ENCODE measurements at places on chromosomes 3 and 15.

DNA sequence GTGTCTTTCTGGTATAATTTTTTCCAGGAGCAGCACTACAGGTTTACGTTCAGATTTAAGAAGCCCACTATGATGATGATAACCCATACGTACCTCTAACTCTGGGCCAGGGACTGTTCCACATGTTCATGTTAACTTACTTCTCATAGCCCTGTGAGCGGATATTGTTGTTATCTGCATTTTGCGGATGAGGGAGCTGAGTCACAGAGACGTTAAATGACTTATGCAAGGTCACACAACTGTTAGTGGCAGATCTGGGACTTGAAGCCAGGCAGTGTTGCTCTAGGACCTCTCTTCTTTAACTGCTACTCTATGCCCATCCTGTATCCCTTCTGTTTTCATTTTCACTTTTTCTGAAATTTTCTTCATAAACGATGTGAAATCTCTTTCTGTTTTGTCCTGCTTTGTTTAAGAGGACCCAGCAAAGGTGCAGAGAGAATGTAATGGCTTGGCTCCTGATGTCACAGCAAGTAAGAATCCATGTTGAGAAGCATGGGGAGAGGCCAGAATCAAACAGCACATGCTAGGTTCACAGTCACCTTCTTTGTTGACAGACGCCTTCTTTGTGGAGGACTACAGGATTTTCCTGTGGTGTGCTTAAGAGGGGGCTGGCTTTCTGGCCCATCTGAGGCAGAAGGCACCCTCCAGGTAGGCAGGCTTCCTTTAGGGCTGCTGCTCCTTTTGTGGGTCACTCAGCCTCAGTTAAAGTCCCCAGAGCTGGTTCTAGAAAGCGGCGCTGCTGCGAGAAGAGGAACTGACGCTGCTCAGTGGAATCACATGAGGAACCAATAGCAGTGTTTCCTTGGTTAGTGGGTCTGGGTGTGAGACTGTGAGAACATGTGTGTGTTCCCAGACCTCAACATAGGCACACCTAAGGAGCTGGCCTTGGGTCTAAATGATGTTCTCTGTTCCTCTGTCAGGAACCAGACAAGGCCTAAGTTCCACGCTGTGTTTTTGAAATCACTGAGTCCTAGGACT lies 121.6 kb downstream of the TMEM108 start:
- no peak overlapping the region for H3K4me3 ChIP-seq
- H3K4me1 ChIP-seq = no peaks in the 10 kb centered on the region
- peaks cover 17% of the 10 kb centered on the region for H3K27me3 ChIP-seq
- no peak for DNase-seq
- H3K27ac ChIP-seq = no peak overlapping the region

GRCh38 chr3:164478323-164478722 lies 600.0 kb downstream of the SI start:
- no peak for DNase-seq
- H3K27me3 ChIP-seq = peaks cover 41% of the 10 kb centered on the region
- no peak overlapping the region for H3K27ac ChIP-seq
- no peaks in the 10 kb centered on the region for H3K4me1 ChIP-seq
- no peaks in the 10 kb centered on the region for H3K36me3 ChIP-seq

DNA sequence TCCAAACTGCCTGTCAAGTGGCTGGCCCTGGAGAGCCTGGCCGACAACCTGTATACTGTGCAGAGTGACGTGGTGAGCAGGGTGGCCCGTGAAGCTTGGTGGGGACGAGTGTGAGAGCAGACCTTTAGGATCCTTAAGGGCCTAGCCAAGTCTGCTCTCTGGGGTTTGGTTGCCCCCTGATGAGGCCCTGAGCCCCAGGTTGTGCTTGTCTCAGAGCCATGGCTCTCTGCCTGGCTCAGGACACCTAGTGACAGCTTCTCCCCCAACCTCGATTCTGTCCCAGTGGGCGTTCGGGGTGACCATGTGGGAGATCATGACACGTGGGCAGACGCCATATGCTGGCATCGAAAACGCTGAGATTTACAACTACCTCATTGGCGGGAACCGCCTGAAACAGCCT lies 14.4 kb downstream of the TYRO3 start:
- no peaks in the 10 kb centered on the region for H3K36me3 ChIP-seq
- H3K27ac ChIP-seq = no peak overlapping the region
- DNase-seq = no peak
- no peak overlapping the region for H3K4me3 ChIP-seq

DNA sequence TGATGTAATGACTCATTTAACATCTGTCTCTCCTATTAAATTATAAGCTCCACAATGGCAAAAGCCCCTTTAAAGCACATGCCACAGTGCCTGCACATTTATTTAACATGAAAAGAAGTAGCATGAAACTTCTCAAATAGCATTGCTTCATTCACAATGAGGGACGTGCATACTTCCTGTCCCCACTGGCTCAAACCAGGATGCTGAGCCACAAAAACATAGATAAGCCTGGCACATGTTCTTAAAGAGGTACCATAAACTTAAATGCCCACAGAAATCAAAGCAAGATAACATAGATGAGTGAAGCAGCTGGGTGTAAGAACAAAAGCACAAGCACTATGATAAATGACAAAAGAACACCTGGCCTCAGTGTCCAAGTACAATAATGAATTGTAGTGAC lies 3.8 kb downstream of the TP53BP1 start:
- H3K4me1 ChIP-seq = peaks cover 14% of the 10 kb centered on the region
- H3K4me3 ChIP-seq = no peak overlapping the region
- DNase-seq = no peak
- H3K27me3 ChIP-seq = no peaks in the 10 kb centered on the region

GRCh38 chr3:87509401-87509800 lies 233.0 kb upstream of the POU1F1 start:
- H3K27me3 ChIP-seq = no peaks in the 10 kb centered on the region
- no peak overlapping the region for H3K27ac ChIP-seq
- H3K36me3 ChIP-seq = no peaks in the 10 kb centered on the region
- no peaks in the 10 kb centered on the region for H3K4me1 ChIP-seq
- H3K4me3 ChIP-seq = no peak overlapping the region

All from MCF 10A (cell line).